ENCODE measurements at places on chromosomes 12 and 14.

GRCh38 chr12:89994911-89995310 is 286.3 kb upstream of the ATP2B1 start:
- DNase-seq = no peak

GRCh38 chr12:102966200-102966863 is 8.9 kb downstream of the ASCL1 start:
- DNase-seq = no peak

- peak; percentile 92 for DNase-seq
Observed at GRCh38 chr12:108803428-108804105, 53.8 kb downstream of the SSH1 start.

- no peak for DNase-seq
Observed at GRCh38 chr12:90331262-90331661, 622.6 kb upstream of the ATP2B1 start.

DNA sequence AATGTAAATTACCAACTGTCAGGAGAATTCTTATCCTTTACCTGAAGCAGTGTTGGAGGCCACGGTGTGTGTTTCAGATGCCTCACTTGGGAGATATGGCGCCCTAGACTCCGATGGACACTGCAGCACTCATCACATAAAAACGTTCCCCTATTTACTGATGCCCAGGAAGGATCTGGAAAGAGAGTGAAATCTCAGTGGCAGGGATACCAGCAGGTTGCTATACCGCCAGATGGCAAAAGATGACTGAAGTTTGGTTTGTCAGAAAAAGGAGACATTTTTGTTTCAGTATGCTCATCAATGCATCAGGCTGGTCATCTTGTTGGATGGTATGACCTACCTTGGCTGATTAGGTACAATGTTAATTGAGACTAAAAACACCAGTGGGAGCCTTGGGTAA is 4.6 kb downstream of the GIT2 start:
- no peak for DNase-seq

DNA sequence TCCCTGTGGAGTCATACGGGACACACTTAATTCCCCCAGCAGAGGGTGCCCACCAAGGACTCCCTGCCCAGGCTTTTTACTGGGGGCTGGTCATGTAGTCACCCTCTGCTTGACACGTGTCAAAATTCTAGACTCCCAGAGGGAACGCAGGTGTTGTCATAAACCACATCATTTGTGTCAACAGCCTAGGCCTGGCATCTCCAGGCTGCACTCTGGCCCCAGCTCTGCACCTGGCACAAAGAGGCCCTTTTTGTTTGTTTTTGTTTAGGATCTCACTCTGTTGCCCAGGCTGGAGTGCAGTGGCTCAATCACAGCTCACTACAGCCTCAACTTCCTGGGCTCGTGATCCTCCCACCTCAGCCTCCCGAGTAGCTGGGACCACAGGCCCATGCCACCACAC is 21.1 kb downstream of the BRI3BP start:
- no peak for DNase-seq

- no peak for DNase-seq
Observed at GRCh38 chr12:115402443-115403180, 718.6 kb upstream of the TBX3 start.

GRCh38 chr14:71856199-71856919 is 75.9 kb upstream of the RGS6 start:
- DNase-seq = peak; percentile 32

- DNase-seq = no peak
Observed at GRCh38 chr12:122368361-122369073, 54.0 kb downstream of the CLIP1 start.

- DNase-seq = peak; percentile 55
Observed at GRCh38 chr12:92108651-92109050, 37.0 kb downstream of the BTG1 start.

DNA sequence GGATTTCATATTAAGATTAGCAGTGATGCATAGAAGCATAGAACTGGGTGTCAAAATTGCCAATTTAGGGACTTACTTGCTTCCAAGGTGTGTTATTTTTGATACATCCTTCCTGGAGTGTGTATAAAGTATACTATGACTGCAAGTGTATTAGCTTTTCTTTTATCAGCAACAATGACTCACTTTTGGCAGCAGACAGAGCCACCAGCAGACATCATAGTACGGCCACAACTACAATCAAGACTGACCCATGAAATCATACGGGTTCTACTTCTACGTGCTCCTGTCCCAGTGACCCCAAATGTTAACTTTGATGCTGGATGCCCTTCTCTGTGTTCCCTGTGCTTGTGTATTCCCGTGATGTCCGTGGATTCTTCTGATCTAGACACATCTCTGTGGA is 443.9 kb downstream of the TMEM132D start:
- DNase-seq = no peak

DNA sequence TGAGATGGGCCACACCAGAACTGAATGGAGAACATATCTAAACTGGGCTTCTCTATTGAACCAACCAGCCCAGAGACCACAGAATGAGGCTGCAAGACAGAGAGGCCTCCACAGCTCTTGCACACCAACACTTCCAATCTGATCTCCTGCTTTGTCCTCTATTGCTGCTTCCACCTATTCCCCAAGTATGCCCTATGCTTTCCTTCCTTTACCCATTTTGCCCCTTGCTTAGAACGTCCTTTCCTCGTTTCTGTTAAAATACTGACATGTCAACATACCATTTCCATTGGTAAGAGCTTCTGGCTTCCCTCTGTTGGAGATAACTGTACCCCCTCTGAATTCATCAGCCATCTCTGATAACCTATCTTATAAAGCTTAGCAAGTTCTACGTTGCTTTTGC is 2.8 kb downstream of the SLC2A13 start:
- DNase-seq = no peak

Data from hematopoietic multipotent progenitor cell treated with erythropoietin and hydrocortisone succinate and interleukin-3 and kit ligand, for 6 days (in vitro differentiated cells).